ENCODE measurements at places on chromosomes 3 and 15.
A peak's percentile ranks its signal among the peaks of the same experiment; 100 is the strongest.

GRCh38 chr3:44329946-44330345 lies 8.6 kb upstream of the TCAIM start:
- DNase-seq: no peak

DNA sequence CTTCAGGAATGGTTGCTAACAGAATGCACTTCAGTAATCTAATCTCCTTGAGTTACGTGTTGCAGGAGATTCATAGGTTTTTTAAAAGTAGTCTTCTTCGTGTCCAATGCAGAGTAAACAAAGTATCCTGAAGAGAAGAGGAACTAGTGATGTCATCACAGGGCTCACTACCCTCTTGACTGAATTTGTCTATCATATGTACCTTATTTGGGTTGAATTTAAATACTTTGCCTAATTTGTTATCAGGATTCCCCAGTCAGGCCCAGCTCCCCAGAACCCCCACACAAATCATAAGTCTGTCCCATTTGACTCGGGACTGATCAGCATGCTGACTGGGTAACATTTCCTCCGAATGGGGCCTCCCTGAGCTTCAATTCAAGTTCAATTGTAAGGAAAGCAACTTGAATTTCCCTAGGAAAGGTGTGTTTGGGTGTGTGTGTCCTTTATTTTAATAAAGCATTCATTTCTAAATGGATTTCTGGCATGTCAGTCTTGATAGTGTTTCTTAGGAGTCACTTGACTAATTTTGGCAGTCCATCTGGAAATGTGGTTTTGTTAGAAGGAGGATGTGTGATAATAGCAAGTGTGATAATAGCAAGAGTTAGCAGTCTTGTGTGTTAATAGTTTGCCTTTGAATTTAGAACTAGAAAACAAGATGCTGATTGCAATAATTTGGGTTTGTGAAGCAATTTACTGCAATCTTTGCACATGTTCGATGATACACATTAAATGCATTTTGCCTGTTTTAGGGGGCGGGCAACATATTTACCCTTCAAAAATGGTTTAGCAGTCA lies 21.9 kb downstream of the OXNAD1 start:
- DNase-seq: no peak

GRCh38 chr15:73240866-73241499 lies 127.8 kb downstream of the HCN4 start:
- peak; percentile 60 for DNase-seq

DNA sequence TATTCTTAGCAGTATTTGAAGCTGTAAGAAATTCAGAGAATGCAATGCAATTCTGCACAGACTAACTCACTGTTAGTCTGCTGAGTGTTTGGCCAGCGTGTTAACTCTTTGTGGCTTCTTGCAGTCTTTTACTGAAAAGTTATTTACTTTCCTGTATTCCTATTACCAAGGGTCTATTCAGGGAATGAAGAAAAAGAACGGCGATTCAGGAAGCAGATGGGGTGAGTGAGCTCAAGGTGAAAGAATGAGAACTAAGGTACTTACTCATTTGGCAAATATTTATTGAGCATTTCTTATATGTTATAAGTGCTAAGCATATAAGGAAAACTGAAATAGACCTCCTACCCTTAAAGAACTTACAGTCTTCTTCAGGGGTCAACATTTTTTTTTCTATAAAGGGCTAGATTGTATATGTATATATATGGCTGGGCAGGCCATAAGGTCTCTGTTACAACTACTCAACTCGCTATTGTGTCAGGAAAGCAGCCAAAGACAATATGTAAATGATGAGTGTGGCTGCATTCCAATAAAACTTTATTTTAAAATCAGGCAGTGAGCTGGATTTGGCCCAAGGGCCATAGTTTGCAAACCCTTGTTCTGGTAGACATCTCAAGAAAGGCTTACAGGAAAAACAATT lies 271.9 kb upstream of the GADL1 start:
- DNase-seq: peak; percentile 85

GRCh38 chr3:25355034-25355885 lies 72.8 kb upstream of the RARB start:
- no peak for DNase-seq
